ENCODE measurements at places on chromosomes 4 and X.

DNA sequence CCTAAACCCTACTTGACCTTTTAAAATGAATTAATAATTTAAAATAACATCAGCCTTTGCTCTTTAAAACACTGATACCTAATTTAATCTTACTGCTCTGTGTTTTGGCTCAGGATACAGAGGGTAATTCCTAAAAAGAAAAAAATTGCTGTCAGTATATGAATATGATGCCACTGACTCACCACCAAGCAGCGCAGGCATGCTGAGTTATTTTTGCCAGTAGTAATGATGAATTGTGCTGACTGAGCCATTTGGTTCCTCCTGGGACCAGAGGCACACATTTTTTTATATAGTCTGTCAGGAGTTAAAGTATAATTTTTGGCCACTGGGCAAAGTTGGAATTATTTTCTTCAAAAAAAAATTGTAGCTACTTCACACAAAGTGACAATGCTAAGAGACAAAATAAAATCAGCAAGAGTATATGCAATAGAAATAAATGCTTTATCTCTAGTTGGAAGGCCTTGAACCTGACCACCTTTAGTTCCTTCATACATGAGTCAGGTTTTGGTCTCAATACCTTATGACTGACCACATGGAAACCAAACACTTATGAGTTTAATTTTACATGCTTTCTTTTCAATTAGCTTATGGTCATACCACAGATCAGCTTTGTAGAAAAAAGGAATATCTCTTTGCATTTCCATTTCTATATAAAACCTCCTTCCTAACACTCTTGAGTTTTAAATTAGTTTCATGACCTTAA is 115.1 kb downstream of the PPP3CA start:
- DNase-seq = no peak

- DNase-seq = no peak
Observed at GRCh38 chr4:185637163-185637875, 102.0 kb upstream of the PDLIM3 start.

DNA sequence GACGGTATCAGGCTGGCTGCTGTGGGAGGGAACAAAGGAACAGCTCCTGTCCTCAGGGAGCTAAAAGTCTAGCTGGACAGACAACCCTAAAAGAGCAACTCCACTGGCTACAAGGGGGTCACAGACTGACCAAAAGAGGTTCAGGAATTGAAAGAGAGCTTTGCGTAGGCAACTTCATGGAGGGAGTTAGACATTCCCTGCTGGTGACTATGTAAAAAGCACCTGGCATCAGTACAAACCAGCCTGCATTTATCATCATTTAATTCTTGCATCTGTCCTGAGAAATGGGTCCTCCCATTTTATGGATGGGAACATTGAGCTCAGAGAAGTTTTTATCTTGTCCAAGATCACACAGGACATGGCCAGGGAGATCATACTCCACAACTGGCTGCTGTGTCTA is 1.4 kb upstream of the LGI2 start:
- no peak for DNase-seq

DNA sequence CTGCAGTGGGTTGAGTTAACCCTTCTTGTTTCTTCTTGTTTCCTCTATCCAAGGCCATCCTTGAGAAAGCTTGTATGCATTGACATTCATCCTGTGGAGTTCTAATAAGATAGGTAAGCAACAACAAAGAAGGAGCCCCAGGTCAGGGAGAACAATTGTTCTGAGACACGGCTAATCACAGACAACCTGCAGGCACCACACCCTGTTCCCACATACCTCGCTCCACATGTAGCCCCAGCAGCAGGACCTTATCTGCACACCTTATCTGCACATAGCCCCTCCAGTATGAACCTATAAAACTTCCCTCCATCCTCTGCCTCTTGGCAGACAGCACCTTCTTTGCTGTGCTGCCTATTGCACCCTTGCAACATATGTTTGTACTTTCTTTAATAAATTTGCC is 129.1 kb downstream of the MSL3 start:
- DNase-seq = no peak

DNA sequence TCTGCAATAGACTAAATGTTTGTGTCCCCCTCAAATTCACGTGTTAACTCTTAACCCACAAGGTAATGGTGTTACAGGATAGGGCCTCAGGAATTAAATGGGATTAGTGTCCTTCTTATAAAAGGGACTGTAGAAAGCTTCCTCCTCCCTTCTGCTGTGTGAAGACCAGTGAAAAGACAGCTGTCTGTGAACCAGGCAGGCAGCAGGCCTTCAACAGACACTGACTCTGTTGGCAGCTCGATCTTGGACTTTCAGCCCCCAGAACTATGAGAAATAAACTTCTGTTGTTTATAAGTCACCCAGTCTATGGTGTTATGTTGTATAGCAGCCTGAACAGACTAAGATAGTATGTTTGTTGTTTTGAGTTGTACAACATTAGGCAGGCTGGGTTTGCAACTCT is 208.1 kb downstream of the GBA3 start:
- DNase-seq = no peak

- no peak for DNase-seq
Observed at GRCh38 chr4:7510538-7510937, 75.8 kb upstream of the PSAPL1 start.
